Urothelium cell line (cell line): ENCODE measurements at places on chromosomes 12 and 14.

- DNase-seq: peak; percentile 41
Measured at GRCh38 chr12:51326698-51327439, 2.9 kb upstream of the BIN2 start.

GRCh38 chr14:35352274-35353233, 52.0 kb downstream of the NFKBIA start:
- no peak for DNase-seq

DNA sequence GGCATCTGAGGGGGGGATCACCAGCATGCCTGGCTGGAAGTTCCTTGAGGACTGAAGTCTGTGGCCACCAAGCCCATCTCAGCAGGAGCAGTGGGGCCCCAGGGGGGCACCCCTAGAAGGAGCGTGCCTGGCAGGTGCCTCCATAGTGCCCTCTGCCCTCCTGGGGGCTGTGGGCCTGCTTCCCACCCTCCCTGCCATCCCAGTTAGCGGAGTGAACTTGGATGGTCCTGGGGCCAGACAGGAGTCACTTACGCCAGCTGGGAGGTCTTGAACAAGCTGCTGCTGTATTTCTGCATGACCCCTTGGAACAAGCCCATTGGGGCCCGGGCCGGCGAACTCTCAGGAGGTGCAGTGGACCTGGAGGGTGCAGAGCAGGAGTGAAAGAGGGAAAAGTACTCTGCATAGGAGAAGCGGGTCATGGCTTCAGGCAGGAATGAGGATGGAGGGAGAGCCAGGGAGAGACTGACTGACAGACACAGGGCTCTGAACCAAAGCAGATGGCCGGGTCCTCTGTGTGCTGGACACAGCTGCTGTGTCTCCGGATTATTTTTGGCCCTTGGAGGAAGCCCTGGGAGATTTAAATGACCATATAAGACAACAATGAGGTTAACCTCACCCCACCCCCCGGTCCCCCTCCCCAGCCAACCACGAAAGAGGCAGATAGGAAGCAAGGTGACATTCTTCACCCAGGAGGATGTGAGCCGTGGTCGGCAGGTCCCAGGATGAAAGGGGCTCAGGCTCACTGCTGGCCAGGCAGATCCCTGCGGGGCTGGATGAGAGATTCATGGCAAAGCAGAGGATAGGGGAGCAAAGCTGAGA, 19.6 kb downstream of the ASB2 start:
- DNase-seq: no peak

- DNase-seq: no peak
Measured at GRCh38 chr14:38098074-38098836, 109.4 kb upstream of the SSTR1 start.

- DNase-seq: no peak
Measured at GRCh38 chr14:91125271-91125660, 11.4 kb downstream of the DGLUCY start.

- peak; percentile 20 for DNase-seq
Measured at GRCh38 chr12:98725476-98726247, 80.6 kb downstream of the APAF1 start.

DNA sequence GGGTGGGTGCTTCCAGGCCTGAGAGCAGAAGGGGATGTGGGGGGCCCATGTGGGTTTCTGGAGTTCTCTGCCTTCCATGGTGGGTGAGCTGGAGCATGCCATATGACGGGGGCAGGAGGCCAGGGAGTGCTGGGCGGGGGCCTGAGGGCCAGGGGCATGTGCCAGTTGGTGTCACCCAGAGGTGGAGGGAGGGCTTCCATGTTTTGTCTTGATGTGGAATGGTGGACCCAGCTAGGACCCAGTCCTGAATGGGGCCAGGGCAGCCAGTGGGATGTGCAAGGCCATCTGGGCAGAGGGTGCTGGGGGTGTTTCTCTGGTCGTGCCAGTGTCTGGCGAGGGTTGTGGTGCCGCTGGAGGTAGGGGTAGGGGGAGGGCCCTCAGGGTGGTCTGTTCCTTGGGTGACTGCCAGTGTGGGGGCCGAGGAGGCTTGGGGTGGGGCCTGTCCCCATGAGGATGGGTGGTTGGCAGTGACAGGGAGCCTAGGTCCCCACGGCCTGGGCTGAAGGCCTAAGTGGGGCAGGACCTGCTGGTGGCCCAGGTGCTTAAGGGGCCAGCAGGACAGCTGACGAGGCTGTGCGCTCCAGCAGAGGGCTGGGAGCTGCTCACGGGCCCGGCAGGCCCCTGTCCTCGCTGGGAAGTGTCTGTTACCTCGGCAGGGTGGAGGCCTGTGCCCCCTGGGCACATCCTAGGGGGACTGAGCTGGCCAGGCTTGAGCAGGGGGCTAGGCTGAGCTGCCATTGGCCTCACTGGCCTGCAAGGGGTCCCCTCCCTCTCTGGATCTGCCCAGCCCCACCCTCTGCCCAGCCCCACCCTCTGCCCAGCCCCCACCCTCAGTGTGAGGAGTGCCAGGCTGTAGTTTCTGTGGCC, 26.8 kb downstream of the CEP170B start:
- no peak for DNase-seq

GRCh38 chr14:51630987-51631386, 20.7 kb upstream of the FRMD6 start:
- no peak for DNase-seq

DNA sequence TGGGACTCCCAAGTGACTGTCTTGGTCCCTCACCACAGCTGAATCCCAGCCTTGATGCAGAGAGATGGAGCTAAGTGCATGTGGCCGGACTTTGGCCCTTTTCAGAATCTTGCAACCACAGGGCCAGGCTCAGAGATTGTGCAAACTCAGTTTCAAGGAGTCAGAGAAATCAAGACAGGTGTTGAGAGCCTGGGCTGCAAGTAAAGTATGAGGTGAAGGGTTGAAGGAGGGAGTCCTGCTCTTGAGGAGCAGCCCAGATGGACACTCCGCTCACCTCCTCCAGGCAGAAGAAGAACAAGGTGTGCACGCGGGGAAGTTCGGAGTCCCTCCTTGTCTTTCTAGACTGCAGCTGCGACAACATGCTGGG, 6.3 kb upstream of the BMP4 start:
- DNase-seq: no peak

DNA sequence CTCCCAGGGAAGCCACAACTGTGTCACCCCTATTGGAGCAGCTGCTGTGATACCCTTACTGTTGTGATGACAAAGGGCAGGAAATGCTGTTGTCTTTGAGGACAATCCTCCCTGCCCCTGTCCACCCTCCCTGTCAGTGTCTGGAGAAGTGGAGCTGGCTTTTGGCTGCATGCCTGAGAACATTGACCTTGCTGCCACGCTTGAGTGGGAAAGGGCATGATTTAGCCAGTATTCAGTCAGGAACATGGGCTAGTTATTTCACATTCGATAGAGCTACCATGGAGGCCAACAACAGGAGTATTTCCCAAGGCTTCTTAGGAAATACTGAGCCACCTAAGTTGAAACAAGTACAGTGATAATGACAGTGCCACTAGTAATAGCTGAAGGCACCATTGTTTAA, 59.4 kb downstream of the MYRFL start:
- DNase-seq: no peak

- no peak for DNase-seq
Measured at GRCh38 chr14:50343434-50343833, 31.3 kb downstream of the DMAC2L start.

DNA sequence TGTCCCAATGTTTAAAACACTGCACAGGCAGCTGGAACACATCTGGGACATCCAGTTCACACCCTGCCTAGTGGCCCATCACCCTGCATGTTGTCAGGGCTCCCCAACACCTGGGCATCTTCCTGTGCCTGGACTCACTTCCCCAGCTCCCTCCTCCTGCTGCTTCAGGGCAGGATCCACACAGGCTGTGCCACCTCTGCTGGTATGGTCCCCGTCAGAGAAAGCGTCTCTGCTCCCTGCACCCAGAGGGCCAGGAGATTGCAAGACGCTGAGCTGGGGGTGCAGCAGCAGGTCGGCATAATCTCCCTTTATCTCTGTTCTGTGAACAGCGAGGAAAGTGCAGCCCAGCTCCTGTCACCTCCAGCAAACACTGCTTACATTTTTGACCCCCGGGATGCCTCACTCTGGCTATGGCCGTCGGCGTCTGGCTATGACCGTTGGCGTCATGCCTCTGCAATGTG, 124.3 kb downstream of the ADGRD1 start:
- DNase-seq: no peak

- DNase-seq: peak; percentile 48
Measured at GRCh38 chr12:119649202-119649808, 18.6 kb upstream of the PRKAB1 start.

DNA sequence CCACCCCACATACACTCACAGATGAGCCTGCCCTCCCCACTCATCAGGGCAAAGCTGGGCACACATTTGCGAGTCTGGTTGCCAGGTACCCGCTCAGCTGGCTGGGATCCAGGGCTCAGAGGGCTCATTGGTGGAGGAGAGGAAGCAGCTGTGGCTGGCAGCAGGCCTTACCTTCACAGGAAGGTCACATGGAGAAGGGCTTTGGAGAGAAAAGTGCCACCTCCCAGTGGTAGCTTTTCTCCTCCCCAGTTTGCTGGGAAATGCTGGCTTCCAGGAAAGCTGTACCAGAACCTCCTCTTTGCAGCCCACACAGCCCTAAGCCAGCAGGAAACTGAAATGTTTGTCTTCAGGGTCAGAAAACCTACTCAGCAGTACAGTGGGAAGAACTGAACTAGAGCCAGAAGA, 55.6 kb downstream of the LGMN start:
- no peak for DNase-seq

DNA sequence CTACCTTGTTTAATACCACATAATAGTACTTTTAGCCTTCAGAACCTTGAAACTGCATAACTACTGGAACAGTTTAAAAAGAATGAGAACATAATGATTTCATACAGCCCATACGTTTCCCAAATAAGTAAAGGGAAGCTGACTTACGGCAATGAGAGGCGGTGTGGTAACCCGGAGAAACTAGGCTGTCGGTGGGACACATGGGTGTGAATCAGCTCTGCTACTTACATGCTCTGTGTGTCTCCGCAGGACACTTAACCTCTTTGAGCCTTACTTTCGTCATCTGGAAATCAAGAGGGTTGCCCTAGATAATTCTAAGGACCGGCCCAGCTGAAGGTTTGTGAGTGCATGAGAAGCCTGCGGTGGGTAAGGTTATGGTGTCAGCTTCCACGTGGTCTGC, 49.3 kb upstream of the PLEKHG3 start:
- no peak for DNase-seq

DNA sequence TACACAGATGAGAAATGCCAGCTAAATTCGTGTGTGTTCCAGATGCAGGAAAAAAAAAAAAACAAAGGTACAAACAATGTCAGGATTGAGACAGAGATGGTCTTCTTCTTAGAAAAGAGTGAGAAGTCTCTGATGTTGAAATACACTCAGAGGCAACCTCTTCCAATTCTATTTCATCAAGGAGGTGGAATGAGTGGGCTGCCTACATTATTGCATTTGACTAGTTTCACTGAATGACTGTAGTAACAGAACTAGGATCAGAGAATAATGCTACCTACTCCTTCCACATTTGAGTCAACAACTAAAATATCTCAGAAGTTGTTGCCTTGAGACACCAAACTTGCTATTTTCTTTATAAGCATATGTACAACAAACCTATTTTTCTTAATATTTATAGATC, 1332.2 kb upstream of the FLRT2 start:
- no peak for DNase-seq

GRCh38 chr12:131557078-131557709, 153.7 kb upstream of the SFSWAP start:
- DNase-seq: no peak

DNA sequence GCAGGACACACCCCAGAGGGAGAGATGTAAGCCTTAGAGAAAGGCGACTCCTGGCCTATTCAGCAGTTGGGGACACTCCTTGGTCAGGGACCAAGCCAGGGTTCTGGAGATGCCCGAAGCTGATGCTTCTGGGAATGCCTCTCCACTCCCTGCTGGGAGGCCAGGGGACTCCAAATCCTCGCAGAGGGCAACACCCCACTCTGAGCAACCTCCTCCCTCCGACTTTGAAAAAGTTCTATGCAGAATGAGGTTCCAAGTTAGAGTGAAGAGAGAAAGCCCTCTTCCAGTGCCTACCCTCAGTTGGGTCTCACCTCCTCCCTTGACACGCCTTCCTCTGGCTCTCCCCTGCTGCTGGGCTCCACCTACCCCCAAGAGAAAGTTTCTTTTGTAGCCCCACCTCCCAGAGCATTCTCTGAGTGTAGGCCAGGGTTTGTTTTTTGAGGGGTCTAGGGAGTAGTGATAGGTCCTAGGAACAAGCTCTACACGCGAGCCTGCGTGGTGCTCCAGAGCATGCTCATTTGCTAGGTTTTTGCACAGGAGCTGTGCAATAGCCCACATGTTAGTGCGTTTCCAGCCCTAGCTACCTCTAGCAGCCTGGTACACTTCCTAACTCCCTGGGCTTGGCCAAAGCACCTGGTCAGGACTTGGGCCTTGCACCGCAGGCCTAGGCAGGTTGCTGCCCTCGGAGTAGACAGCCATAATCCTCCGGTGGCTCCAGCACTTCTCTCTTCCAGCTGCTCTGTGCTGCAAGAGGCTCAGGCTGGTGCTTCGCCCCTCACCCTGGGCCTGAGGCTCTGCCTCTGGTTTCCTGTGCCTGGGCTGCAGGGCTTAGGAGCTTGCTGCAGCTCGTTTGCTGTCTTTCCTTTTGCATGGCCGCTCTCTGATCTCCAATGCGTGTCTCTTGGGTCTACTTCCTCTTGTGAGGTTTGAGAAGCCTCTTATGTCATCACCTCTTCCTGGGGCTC, 590 bp upstream of the CEBPE start:
- DNase-seq: no peak

GRCh38 chr12:84375449-84376170, 537.0 kb downstream of the SLC6A15 start:
- DNase-seq: no peak

DNA sequence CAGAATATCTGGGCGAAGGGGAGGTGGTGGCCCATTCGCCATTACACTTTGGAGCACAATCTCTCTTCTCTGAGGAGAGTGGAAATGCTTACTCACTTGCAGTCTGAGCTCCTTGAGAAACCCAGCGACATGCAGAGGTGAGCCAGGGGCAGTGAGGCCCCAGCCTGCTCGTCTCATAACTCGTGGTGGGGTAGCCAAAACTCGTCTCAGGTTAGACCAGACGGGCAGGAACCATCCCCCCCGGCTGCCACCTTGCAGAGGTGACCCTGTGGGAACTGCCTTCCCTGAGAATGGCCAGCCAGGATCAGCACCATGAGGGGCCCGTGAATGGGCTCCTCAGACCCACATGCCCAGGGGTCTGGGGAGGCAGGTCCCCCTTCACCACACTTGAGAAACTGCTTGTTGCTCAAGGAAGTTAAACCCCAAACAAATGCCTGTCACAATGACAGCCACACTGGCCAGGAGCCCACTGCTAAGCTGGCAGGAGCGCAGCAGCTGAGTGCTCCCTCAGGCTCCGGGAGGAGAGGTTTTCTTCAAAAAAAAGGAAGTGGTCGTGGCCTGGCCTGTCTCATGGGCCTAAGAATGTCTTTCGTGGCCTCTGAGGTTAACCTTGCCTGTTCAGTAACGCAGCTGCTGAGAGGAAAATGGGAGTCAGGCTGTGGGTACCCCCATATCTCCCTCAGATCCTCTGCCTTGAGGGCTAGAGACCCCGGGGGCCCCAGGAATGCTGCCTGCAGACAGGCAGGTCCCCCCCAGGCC, 9.2 kb upstream of the ALDH2 start:
- DNase-seq: no peak
